CD8-positive, alpha-beta memory T cell (primary cell): ENCODE measurements at places on chromosomes 6 and 20. TPM values are rescaled to one million over a fixed set of nuclear protein-coding genes. Genes with fewer than 3 reads are reported as not detected.

DNA sequence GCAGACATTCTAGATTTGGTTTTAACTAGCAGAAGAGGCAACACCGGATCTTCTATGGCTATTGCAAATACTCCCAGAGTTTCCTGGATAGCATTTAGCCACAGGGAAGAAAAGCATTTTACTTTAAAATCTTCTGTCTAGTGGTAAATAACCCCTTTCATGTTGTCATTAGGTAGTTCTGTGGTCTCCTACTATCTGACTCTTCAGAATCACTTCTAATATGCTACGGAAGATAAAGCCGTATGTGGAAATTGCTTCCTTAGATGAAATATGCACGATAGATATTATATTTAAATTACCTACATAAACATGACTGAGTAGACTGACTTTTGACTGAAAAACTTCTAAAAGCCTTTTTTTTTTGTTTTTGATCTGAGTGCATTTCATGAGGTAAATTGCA lies 759 bp downstream of the CRISP3 start:
- H3K4me1 ChIP-seq: no peaks in the 10 kb centered on the region
- H3K4me3 ChIP-seq: no peak overlapping the region
- DNase-seq: no peak
- H3K36me3 ChIP-seq: no peaks in the 10 kb centered on the region
- no peak overlapping the region for H3K27ac ChIP-seq
- H3K27me3 ChIP-seq: no peaks in the 10 kb centered on the region

DNA sequence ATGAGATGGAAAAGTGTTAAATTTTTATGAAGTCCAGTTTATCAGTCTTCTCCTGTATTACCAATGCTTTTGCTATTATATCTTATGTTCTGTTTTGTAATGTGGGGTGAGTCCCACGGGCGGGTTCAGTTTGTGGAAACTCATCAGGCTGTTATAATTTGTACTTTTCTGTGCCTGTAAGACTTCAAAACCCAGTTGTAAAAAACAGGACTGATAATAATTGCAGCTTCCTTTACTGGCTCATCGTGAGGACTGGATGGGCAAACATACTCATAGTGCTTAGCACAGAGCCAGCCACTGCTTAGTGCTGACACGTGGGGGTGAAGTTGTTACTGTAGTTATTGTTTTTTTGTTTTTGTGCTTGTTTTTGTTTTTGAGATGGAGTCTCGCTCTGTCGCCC lies 45.6 kb downstream of the TGM2 start:
- no peak for DNase-seq
- H3K27me3 ChIP-seq: no peaks in the 10 kb centered on the region
- no peaks in the 10 kb centered on the region for H3K36me3 ChIP-seq

DNA sequence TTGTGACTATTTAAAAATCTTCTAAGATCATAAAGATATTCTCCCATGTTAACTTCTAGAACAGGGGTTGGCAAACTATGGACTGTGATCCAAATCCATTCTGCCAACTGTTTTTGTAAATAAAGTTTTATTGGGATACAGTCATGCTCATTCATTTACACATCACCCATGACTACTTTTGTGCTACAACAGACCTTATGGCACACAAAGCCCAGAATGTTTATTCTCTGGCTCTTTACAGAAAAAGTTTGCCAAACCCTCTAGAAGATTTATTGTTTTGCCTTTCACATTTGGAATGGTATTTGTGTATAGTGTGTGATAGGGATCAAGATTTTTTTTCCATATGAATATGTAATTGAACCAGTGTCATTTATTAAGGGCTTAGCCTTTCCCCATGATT lies 341.7 kb downstream of the CD83 start:
- no peaks in the 10 kb centered on the region for H3K36me3 ChIP-seq
- H3K27me3 ChIP-seq: no peaks in the 10 kb centered on the region
- peaks cover 10% of the 10 kb centered on the region for H3K4me1 ChIP-seq
- DNase-seq: no peak
- no peak overlapping the region for H3K27ac ChIP-seq
- no peak overlapping the region for H3K4me3 ChIP-seq

GRCh38 chr6:89597372-89597771 lies 41.2 kb downstream of the LYRM2 start:
- no peaks in the 10 kb centered on the region for H3K27me3 ChIP-seq
- H3K36me3 ChIP-seq: no peaks in the 10 kb centered on the region
- H3K4me1 ChIP-seq: peaks cover 12% of the 10 kb centered on the region
- no peak for DNase-seq
- H3K27ac ChIP-seq: no peak overlapping the region

DNA sequence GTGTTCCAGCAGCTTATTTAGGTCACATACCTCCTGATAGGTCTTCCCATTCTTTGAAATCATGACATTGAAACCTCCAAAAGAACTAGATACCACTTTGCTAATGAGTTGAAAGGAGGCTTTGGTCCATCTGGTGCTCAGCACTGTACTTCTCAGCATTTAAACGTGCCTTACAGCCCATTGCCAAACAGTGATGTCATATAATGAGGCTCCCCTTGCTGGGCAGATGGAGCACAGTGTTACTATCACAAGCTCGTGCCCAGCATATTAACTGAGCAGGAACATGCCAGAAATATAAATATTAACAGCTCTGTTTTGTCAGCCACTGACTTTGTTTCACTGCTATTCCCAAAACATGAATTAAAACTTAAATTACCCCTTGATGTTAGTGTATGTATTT lies 25.5 kb upstream of the MAPK13 start:
- no peak for DNase-seq
- H3K4me3 ChIP-seq: no peak overlapping the region
- no peaks in the 10 kb centered on the region for H3K27me3 ChIP-seq
- H3K36me3 ChIP-seq: peaks cover 13% of the 10 kb centered on the region
- no peak overlapping the region for H3K27ac ChIP-seq
- H3K4me1 ChIP-seq: peaks cover 44% of the 10 kb centered on the region

TEAD3 gene
- total RNA-seq: 0.53 TPM

ZC3H12D gene
- 83.5 TPM for total RNA-seq

PLAGL1 gene
- 18.8 TPM for total RNA-seq

DNA sequence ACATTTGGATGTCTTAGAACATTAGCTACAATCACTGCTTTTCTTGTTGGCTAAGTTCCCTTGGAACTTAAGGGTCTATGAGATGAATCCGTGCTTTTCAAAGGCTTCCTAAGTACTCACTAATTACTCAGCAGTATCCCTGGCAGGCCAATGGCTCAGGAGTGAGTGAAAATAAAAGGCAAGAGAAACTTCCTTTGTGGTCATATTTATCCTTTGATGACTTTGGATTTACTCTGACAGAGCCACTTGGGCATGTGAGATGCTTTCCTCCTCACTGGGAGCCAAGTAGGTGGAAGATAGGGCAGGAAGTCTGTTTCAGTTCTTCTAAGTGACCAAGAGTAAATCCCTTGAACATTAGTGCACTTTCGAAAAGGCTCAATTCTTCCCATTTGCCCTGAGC lies 224.3 kb upstream of the FOXA2 start:
- no peaks in the 10 kb centered on the region for H3K36me3 ChIP-seq
- no peaks in the 10 kb centered on the region for H3K27me3 ChIP-seq

DNA sequence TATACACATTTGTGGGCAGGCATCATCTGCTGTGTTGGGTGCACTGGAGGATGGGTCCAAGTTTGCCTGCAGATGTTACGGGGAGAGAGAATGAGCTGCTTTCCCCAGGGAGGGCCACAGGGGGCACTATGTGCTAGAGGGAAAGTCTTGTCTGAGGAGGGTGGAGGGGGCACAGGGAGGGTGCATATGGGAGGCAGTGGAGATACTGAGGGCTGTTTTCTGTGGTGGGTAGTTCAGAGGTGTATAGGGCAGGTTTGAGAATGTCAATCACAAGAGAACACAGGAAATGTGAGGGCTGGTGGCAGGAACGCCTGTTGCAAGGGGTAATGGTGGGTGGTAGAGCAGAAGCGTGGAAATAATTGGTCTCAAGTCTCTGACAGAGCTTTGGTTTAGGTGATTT lies 7.7 kb upstream of the PTPRA start:
- no peaks in the 10 kb centered on the region for H3K27me3 ChIP-seq
- DNase-seq: peak; percentile 63
- H3K4me3 ChIP-seq: no peak overlapping the region

GLP1R gene
- not detected for total RNA-seq

DNA sequence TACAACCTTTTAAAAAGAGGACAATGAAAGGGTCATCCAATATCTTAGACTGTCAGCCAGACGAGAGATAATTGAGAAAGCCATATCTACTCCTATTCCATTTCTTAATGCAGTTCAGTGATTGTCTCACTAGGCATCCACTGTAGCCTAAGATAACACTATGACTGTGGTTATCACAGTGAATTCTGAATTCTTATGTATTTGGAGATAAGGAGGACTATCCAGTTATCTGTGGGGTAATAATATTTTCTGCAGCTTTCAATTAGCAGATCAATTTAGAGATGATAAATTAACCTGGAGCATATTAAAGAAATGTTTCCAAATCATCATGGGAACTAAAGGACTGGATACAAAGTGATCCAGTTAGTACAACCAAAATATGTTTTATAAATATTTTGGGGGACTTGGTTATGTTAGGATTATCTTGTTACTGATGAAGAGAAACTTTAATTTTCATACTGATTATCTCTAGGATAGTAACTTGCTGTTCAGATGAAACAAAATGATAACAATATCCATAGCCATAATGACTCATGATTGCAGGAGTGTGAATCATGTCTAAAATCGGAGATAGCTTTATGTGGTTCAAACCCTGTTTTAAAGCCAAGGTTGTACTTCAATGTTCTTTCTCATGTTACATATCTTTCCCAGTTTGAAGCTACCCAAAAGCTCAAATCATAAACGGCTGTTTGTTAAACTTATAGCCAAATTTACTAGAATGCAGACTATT lies 1152.0 kb downstream of the HACE1 start:
- no peaks in the 10 kb centered on the region for H3K36me3 ChIP-seq
- no peak overlapping the region for H3K4me3 ChIP-seq
- H3K27me3 ChIP-seq: no peaks in the 10 kb centered on the region
- no peak overlapping the region for H3K27ac ChIP-seq
- H3K4me1 ChIP-seq: no peaks in the 10 kb centered on the region
- no peak for DNase-seq

GRCh38 chr6:41059556-41059955 lies 6.6 kb downstream of the APOBEC2 start:
- no peak overlapping the region for H3K4me3 ChIP-seq
- H3K4me1 ChIP-seq: no peaks in the 10 kb centered on the region

DNA sequence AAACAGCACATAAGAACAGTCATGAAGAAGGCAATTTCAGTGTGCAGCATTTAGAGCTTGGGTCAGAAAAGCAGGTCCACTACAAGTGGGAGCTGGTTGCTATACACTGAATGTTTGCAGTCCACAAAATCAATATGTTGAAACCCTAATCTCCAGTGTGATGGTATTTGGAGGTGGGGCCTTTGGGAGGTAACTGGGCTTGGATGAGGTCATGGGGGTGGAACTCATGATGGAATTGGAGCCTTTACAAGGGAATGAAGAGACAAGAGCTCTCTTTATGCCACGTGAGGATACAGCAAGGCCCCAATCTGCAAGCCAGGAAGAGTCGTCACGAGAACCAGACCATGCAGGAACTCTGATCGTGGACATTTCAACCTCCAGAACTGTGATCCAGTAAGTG lies 216.7 kb upstream of the SLC35B3 start:
- no peaks in the 10 kb centered on the region for H3K36me3 ChIP-seq
- DNase-seq: no peak
- no peak overlapping the region for H3K27ac ChIP-seq
- no peaks in the 10 kb centered on the region for H3K27me3 ChIP-seq
- no peak overlapping the region for H3K4me3 ChIP-seq
- no peaks in the 10 kb centered on the region for H3K4me1 ChIP-seq

GRCh38 chr6:42269553-42269952 lies 51.9 kb upstream of the MRPS10 start:
- H3K36me3 ChIP-seq: peaks cover 8% of the 10 kb centered on the region
- DNase-seq: peak; percentile 45
- no peak overlapping the region for H3K4me3 ChIP-seq
- no peaks in the 10 kb centered on the region for H3K27me3 ChIP-seq
- no peak overlapping the region for H3K27ac ChIP-seq

- no peaks in the 10 kb centered on the region for H3K4me1 ChIP-seq
- no peaks in the 10 kb centered on the region for H3K36me3 ChIP-seq
- DNase-seq: peak; percentile 11
- no peak overlapping the region for H3K4me3 ChIP-seq
These were observed 17.2 kb downstream of the ZSCAN23 start for GRCh38 chr6:28425944-28426541.

GRCh38 chr6:162690158-162690557 lies 37.4 kb downstream of the PRKN start:
- no peak overlapping the region for H3K4me3 ChIP-seq
- no peaks in the 10 kb centered on the region for H3K4me1 ChIP-seq
- no peak overlapping the region for H3K27ac ChIP-seq
- H3K36me3 ChIP-seq: no peaks in the 10 kb centered on the region
- H3K27me3 ChIP-seq: no peaks in the 10 kb centered on the region
- no peak for DNase-seq

DNA sequence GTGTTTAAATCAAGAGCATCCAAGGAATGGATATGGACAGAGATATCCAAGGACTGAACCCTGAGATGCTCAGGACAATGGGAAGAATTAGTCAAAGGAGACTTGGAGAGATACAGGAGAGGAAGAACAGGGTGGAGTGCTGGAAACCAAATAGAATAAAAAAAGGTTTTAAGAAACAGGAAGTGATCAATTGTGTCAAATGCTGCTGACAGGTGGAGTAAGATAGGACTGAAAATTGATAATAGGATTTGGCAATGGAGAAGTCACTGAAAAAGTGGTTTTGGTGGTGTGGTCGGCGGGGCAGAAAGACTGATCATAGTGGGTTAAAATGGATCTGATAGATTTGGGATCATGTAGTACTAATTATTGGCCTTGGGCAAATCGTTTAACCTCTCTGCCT lies 37.9 kb upstream of the PNRC1 start:
- H3K27me3 ChIP-seq: no peaks in the 10 kb centered on the region
- H3K36me3 ChIP-seq: no peaks in the 10 kb centered on the region
- no peaks in the 10 kb centered on the region for H3K4me1 ChIP-seq
- no peak overlapping the region for H3K27ac ChIP-seq
- DNase-seq: no peak

GRCh38 chr6:133921249-133921859 lies 31.7 kb upstream of the TBPL1 start:
- peak; percentile 53 for DNase-seq
- H3K36me3 ChIP-seq: no peaks in the 10 kb centered on the region

DNA sequence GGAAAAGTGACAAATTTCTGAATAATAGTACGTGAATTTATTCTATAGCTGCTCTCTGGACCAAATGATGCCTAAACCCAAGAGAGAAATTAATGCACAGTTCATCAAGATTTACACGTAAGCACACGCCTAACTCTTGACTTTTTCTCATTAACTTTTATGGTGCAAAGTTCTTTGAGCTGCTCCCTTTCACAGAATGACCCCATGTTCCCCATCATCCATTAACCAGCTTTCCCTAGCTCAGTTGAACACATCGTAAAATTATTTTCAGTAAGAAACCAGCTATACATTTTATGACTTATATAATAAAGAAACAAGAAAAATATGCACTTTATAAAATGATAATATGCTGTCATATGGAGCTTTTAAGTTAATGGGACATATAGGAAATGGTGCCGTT lies 54.3 kb downstream of the ID4 start:
- H3K36me3 ChIP-seq: no peaks in the 10 kb centered on the region
- DNase-seq: no peak
- no peaks in the 10 kb centered on the region for H3K27me3 ChIP-seq
- no peak overlapping the region for H3K4me3 ChIP-seq
- no peak overlapping the region for H3K27ac ChIP-seq
